ENCODE measurements at places on chromosomes 16 and 17.

- peak; percentile 45 for DNase-seq
Observed at GRCh38 chr17:82917699-82918345, 78.0 kb upstream of the ZNF750 start.

GRCh38 chr16:54657058-54657708 is 273.5 kb upstream of the IRX5 start:
- no peak for DNase-seq

GRCh38 chr16:79628501-79628975 is 28.0 kb upstream of the MAF start:
- DNase-seq = peak; percentile 24

GRCh38 chr16:12458591-12459358 is 344.9 kb downstream of the CPPED1 start:
- no peak for DNase-seq

DNA sequence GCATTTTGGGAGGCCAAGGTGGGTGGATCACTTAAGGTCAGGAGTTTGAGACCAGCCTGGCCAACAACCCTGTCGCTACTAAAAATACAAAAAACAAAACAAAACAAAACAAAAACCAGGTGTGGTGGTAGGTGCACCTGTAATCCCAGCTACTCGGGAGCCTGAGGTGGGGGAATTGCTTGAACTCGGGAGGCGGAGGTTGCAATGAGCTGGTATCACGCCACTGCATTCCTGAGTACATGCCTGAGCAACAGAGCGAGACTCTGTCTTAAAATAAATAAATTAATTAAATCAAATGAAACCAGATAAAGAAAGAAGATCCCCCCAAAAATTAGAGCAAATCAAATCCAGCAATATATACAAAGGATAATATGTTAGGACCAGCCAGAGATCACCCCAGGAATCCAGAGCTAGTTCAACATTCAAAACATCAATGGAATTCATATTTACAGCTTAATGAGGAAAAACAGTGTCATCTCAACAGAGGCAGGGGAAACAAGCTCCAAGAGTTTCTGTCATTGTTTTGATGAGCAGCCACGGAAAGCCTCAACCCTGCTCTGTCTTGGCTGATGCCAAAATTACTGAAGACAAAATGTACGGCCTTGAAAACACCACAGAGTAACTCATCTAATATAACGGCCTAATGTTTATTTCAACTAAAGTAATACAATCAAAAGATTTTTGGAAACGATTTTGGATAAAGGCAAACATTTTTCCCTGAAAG is 3.7 kb downstream of the PEMT start:
- DNase-seq = no peak

DNA sequence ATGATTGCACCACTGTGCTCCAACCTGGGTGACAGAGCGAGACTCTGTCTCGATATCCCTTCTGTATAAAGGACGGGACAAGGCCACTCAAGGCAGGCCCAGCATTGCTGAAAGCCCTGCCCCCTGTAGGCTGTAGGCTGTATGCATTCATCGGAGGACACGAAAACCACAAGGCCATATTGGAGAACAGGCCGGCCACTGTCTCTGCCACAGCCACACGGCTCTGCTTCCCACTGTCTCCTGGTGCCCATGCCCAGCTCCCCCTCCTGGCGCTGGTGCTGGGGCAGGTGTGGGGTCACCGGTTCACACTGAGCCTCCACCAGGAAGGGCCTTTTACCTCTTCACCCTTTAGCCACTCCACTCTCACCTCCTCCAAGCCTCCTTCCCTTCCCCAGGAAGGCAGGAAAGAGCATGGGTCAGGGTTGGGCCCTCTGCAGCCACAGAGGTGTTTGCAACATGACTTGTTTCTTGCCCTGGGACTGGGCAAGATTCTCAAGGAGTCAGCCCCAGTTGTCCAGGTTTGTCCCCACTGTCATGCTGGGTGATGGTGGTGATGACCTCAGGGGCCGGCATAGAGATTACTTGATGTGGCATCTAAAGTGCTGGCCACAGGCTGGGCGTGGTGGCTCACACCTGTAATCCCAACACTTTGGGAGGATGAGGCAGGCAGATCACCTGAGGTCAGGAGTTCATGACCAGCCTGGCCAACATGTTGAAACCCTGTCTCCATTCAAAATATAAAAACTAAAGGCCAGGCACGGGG is 5.3 kb upstream of the NTN3 start:
- DNase-seq = no peak

GRCh38 chr17:74690409-74690825 is 22.3 kb downstream of the CD300LF start:
- no peak for DNase-seq

- peak; percentile 25 for DNase-seq
Observed at GRCh38 chr17:83053739-83054451, 25.5 kb upstream of the METRNL start.

DNA sequence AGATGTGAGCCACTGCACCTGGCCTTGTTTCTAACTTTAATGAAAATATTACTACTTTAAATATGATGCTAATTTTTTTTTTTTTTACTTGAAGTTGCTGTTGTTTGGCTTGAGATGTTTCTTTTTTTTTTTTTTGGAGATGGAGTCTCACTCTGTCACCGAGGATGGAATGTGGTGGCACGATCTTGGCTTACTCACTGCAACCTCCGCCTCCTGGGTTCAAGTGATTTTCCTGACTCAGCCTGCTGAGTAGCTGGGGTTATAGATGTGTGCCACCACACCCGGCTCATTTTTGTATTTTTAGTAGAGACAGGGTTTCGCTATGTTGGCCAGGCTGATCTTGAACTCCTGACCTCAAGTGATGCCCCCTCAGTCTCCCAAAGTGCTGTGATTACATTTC is 23.6 kb downstream of the IGSF6 start:
- no peak for DNase-seq

- DNase-seq = no peak
Observed at GRCh38 chr17:4582691-4583090, 1.6 kb upstream of the SMTNL2 start.

GRCh38 chr17:48910370-48910769 is 2.2 kb downstream of the UBE2Z start:
- no peak for DNase-seq

- no peak for DNase-seq
Observed at GRCh38 chr17:73068322-73069153, 23.9 kb downstream of the SLC39A11 start.

DNA sequence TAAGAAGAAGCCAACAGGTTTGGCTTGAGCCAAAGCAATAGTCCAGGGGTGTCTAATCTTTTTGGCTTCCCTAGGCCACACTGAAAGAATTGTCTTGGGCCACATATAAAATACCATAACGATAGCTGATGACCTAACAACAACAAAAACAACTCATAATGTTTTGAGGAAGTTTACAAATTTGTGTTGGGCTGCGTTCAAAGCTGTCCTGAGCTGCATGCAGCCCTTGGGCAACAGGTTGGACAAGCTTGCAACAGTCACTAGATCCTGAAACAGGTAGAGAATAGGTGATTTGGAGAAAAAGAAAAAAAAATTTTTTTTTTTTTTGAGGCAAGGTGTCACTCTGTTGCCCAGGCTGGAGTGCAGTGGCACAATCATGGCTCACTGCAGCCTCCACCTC is 4.5 kb downstream of the CRYBA1 start:
- no peak for DNase-seq

GRCh38 chr16:25264597-25264996 is 7.0 kb upstream of the ZKSCAN2 start:
- no peak for DNase-seq

DNA sequence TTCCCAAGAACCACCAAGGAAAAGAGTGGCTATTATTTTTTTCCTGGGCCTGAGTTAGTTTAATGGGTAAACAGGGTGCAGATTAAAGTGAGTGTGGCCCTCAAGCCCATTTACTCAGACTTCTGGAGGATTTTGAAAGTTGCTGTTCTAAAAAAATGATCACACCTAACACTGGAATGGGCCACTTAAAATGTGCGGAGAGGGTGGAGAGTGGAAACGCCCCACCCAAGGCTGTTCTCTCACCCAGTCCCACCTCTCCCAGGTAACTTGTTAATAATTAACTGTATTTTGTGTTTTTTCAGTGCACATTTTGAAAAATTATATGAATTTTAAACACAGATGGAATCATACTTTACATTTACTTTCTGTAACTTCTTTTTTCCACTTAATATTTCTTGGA is 5.4 kb downstream of the HIRIP3 start:
- no peak for DNase-seq

DNA sequence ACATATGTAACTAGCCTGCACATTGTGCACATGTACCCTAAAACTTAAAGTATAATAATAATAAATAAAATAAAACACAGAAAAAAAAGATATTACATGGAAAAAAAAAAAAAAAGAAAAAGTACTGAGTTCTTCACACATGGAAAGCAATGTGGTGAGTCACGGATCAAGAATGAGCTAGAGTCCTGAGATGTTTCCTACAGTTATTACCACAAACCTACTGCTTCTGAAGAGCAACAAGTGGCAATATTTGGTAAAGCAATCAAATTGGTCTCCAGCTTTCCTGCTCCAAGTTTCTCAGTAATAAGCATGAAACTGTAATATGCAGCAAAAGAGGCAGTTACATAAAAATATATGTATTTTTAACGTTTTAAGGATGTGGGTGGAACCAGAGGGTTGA is 223.3 kb upstream of the SALL1 start:
- no peak for DNase-seq

DNA sequence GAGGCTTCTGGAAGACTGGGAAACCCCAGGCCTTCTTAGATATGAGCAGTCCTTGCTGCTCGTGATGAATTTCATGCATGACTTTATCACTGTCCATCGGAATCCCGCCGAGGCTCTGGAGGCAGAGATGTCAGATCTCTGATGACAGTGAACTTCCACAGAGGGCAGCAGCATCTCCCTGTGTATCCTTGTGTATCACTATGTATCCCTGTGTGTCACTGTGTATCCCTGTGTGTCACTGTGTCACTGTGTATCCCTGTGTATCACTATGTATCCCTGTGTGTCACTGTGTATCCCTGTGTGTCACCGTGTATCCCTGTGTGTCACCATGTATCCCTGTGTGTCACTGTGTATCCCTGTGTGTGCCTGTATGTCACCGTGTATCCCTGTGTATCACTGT is 160.2 kb upstream of the CHMP6 start:
- DNase-seq = peak; percentile 8

DNA sequence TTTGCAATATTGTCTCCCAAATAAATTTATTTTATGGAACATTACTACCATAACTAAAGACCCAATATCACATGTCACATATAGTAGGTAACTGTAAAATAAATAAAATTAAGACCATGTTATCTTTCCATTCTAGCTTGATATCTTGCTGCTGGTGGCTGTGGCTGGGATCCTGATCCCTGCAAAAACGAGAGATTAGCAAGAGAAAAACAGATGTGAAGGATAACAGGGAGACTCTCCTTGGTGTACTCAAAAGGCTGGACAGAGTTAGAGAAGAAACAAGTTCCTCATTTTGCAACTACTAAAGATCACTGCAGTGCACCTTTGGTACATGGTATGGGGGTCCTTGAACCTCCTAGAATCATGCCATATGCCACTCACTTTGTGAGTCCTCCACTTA is 49.7 kb downstream of the ARHGAP27 start:
- DNase-seq = no peak

DNA sequence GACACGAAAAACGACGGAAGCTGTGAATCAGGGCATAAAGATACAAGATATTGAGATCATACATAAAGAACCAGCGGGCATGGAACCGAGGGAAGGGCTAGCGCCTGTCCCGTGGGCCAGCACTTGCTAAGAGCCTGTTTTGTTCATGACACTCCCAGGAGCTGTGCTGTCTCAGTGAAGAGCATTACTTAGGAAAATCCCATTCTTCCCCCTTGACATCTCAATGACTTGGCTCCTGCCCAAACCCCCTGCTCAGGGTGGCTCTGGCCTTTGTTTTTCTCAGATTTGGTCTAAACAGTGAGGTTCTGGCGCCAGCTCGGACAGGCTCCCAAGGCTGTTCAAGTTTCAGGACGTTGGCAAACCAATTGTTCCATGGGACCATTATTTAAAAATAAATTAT is 79.1 kb upstream of the SEC14L1 start:
- no peak for DNase-seq

- no peak for DNase-seq
Observed at GRCh38 chr16:72427783-72428331, 255.9 kb upstream of the PMFBP1 start.

DNA sequence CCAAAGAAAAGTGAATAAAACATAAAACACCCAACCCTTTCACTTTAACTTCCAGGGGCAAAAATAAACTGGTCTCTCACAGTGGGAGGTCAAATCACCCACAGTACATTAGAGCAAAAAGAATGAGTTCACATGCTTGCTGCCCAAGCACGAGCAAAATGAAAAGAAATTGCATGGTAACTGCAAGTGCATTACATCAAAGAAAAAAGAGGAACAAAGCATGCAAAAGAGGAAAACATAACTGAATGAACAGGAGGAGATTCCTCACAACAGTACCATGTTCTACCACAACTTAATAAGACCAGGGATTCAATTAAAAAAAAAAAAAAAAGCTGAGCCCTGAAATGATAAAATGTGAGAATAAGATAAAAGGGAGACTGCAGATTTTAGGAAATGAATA is 12.3 kb downstream of the DNAH2 start:
- DNase-seq = no peak

- DNase-seq = no peak
Observed at GRCh38 chr17:59746849-59747445, 39.5 kb downstream of the VMP1 start.

DNA sequence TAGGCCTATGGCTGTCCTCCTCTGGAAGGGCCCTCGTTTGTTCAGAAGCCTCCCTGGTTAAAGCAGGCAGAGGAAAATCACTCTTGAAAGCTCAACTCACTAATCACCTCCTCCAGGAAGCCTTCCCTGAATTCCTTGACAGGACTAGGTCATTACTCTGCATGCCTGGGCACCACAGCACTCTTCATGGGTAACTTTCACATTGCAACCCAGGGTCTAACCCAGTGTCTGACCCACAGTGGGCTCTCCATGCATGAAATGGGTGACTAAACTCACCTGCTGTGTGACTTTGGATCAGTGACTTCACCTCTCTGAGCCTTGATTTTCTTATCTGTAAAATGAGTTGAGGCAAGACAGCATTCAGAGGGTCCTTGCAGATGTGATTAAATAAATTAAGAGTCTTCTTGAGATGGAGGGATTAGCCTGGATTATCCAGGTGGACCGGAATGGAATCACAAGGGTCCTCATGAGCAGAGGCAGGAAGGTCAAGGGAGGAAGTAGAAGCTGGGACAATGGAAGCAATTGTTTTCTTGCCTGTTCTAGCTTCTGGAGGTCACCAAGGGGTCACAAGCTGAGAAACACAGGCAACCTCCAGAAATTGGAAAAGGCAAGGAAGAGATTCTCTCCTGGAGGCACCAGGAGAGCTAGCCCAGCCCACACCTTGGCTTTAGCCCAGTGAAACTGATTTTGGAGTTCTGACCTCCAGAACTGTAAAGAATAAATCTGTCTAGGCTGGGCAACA is 3.8 kb upstream of the RAI1 start:
- DNase-seq = no peak

- no peak for DNase-seq
Observed at GRCh38 chr17:10429421-10430045, 7.8 kb upstream of the MYH8 start.

GRCh38 chr16:84047206-84047605 is 4.6 kb upstream of the SLC38A8 start:
- no peak for DNase-seq

- no peak for DNase-seq
Observed at GRCh38 chr17:39775031-39775430, 37.3 kb downstream of the GRB7 start.

- DNase-seq = no peak
Observed at GRCh38 chr16:87621976-87622713, 19.8 kb downstream of the JPH3 start.
